Psoas muscle (tissue), 8 donors: ENCODE measurements at places on chromosomes 11 and 22. TPM values are rescaled to one million over a fixed set of nuclear protein-coding genes. Genes with fewer than 3 reads are reported as not detected.

The TMEM121B gene
- total RNA-seq: 0.54 TPM

The BAIAP2L2 gene
- 0.71 TPM for total RNA-seq

The NCF4 gene
- total RNA-seq: 4.3 TPM

The OR8A1 gene
- total RNA-seq: not detected

The OR10A6 gene
- not detected for total RNA-seq

- no peak overlapping the region for H3K27ac ChIP-seq
- H3K4me1 ChIP-seq: no peaks in the 10 kb centered on the region
- no peak overlapping the region for H3K4me3 ChIP-seq
- no peaks in the 10 kb centered on the region for H3K27me3 ChIP-seq
Observed at GRCh38 chr11:26946257-26946716, 47.6 kb upstream of the FIBIN start.

GRCh38 chr11:120448240-120448639 lies 63.3 kb upstream of the GRIK4 start:
- H3K27ac ChIP-seq: no peak overlapping the region
- H3K36me3 ChIP-seq: peaks cover 14% of the 10 kb centered on the region
- H3K4me1 ChIP-seq: no peaks in the 10 kb centered on the region
- no peaks in the 10 kb centered on the region for H3K27me3 ChIP-seq

DNA sequence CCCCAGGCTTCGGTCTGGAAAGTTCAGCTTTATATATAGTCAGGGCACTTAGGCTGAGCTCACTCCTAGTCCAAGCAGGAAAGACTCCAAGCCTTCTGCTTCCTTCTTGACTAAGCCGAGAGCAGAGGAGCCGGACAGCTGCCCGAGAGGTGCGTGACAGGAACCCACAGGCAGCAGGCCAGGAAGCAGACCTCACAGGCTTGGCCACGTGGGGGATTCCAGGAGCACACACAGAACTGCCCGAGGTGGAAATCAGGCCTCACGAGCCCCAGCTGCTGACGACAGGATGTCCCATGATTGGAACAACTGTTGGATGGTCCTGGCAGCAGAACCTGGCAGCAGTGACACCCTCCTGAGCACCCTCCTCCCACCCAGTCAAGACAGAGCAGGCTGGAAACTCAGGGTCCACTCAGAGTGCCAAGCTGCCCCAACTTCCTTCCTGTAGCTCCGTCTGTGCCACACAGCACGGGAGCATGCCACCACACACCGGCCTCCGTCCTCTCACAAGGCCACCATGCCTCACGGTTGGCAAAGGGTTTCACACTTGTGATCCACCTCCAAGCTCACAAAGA lies 5.4 kb downstream of the PLA2G6 start:
- no peaks in the 10 kb centered on the region for H3K27me3 ChIP-seq
- no peaks in the 10 kb centered on the region for H3K36me3 ChIP-seq
- H3K27ac ChIP-seq: peak overlapping the region; percentile 99
- peaks cover 80% of the 10 kb centered on the region for H3K4me1 ChIP-seq
- DNase-seq: peak; percentile 97

- DNase-seq: no peak
- no peak overlapping the region for H3K27ac ChIP-seq
- H3K36me3 ChIP-seq: no peaks in the 10 kb centered on the region
- H3K27me3 ChIP-seq: no peaks in the 10 kb centered on the region
- H3K4me1 ChIP-seq: no peaks in the 10 kb centered on the region
Observed at GRCh38 chr22:48973694-48974041, 854.0 kb downstream of the BRD1 start.

- H3K4me1 ChIP-seq: peaks cover 21% of the 10 kb centered on the region
- no peaks in the 10 kb centered on the region for H3K27me3 ChIP-seq
- H3K4me3 ChIP-seq: no peak overlapping the region
- DNase-seq: no peak
- no peak overlapping the region for H3K27ac ChIP-seq
Observed at GRCh38 chr11:111691176-111691575, 75.0 kb downstream of the PPP2R1B start.

DNA sequence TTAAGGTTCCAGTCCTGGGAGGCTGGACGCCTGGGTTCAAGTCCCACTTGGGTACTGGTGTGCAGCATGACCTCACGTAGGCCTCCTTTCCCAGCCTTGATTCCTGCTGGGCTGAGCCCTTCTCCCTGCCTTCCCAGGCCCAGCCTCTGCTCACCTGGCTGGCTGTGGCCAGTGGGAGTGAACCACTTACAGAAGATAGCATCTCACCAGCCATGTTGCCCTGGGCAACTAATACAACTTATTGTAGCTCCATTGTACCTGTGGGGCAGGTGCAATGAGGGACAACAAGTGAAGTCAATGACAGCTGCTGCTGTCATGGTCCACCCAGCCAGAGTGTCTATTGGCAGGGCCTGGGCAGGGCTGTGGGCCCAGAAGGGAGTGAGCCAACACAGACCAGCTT lies 48.4 kb upstream of the MPEG1 start:
- H3K4me3 ChIP-seq: no peak overlapping the region
- H3K27me3 ChIP-seq: no peaks in the 10 kb centered on the region
- no peaks in the 10 kb centered on the region for H3K4me1 ChIP-seq
- no peaks in the 10 kb centered on the region for H3K36me3 ChIP-seq

- H3K27me3 ChIP-seq: peaks cover 5% of the 10 kb centered on the region
- H3K4me3 ChIP-seq: peak overlapping the region; percentile 30
- DNase-seq: peak; percentile 80
Observed at GRCh38 chr11:123137431-123138224, 57.4 kb downstream of the CLMP start.
